Stimulated activated CD4-positive, alpha-beta T cell treated with anti-CD3 and anti-CD28 coated beads, TNF-alpha, amount 100 ng/mL, for 1 hour (primary cell): ENCODE measurements at places on chromosomes 7 and 10.

DNA sequence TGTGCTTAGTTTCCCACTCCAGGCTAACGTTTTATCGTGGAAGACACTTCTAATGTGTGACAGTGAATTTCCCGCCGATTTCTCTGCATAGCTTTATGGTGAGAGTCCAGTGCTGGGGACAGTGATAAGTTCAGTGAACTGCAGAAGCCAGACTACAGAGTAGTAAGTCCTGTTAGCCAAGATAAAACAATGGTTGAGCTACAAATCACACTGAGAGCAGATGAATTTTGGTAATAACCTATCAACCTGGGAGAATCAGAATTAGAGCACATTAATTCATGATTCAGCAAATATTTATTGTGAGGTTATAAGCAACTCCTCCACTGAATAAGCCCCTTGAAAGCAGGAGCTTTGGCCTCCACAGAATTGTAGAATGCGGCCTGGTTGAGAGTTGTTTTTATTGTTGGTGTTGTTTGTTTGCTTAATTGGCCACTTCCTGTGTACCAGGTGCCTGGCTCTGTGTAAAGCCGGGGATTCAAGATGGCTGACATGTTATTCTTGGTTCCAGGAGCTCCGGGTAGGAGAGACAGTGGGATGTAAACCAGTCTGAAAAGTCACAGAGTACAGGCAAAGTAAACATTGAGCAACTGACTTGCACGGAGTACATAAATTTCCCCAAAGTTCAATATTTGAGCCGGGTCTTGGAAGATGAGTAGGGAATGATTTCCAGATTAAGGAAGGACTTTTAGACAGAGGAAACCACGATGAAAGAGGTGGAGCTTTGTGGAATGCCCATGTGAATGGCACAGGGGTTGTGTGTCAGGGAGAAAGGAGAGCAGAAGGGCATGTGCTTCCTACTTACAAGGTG lies 112.7 kb downstream of the SNX10 start:
- no peak for DNase-seq

- DNase-seq: no peak
Observed at GRCh38 chr7:158689488-158689887, 15.1 kb downstream of the NCAPG2 start.

DNA sequence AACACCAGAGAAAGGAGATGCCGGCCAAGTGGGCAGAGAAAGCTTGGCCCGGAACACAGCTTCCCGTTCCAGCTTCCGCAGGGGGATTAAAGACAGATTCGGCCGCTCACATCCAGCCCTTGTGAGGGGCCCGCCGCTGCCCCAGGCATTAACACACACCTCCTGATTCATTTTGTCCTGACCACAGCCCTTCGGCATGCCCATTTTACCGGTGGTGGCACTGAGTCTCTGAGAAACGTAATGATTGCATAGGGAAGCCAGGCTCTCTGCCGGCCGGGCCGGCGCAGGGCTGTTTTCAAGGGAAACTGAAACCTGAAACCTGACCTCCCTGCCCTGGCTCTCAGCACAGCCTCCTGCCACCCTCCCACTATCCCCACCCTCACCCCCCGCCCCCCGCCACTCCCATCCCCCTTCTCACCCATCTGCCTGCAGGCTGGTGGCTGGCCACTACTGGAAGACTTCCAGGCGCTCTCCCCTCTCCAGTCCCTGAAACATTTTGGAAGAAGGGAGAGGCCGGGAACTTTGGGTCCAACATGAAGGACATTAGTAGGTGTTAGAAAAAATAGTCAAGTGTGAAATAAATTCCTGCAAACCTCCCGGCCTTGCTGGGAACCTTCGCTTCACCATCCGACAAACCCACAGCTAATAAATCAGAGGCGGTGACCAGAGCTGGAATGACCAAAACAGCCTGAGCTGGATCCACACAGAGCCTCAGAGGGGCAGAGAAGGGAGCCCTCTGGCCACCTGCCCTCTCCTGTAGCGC lies 83.5 kb upstream of the CUX1 start:
- no peak for DNase-seq

GRCh38 chr10:14543046-14543903 lies 212.6 kb upstream of the FRMD4A start:
- DNase-seq: no peak

- DNase-seq: no peak
Observed at GRCh38 chr10:117552156-117552631, 9.6 kb downstream of the EMX2 start.

DNA sequence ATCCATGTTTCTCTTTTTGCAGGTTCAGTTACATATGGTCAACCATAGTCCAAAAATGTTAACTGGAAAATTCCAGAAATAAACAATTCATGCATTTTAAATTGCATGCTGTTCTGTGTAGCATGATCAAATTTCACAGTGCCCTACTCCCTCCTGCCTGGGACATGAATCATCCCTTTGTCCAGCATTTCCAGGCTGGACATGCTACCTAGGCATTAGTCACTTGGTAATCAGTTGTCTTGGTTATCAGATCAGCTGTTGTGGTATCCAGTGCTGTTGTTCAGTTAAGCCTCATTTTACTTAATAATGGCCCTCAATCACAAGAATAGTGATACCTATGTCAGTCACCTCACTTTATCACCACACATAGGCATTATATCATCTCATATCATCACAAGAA lies 7.3 kb upstream of the PNLIP start:
- DNase-seq: no peak

DNA sequence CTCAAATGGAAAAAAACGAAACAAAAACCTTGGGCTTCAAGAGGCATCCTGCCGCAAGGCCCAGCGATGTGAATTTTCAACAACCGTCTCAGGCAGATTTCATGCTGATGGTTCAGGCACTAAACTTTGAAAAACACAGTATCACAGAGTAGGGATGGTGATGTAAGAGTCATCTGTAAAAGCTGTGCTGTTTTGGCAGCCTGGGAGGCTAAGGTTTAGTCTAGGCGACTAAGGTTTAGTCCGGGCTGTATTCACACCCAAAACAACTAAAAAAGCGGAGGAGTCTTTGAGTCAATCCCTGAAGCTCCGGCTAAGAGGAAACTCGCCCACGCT lies 420 bp upstream of the MINPP1 start:
- no peak for DNase-seq

DNA sequence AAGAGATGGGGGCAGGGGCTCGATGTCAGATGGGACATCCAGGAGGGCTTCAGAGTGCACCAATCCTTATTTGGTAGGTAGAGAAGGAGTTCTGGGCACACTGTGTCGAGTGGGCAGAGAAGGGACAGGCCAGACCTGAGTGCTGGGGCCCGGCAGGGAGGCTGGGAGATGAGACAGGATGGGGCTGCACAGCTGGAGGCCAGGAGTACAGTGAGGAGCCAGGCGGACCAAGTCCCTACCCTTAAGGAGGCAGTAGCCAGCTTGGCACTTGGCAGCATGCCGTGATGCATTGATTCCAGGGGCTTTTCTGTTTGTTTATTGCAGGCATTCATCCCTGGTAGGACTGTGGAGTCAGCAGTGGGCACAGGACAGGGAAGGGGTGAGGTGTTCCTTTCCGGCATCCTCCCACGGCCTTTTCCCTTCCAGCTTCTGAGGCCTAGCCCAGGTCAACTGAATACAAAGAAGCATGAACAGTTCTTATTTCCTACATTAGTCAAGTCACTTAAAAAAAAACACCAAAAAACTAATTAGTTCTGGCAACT lies 168.8 kb upstream of the CDCA7L start:
- no peak for DNase-seq

DNA sequence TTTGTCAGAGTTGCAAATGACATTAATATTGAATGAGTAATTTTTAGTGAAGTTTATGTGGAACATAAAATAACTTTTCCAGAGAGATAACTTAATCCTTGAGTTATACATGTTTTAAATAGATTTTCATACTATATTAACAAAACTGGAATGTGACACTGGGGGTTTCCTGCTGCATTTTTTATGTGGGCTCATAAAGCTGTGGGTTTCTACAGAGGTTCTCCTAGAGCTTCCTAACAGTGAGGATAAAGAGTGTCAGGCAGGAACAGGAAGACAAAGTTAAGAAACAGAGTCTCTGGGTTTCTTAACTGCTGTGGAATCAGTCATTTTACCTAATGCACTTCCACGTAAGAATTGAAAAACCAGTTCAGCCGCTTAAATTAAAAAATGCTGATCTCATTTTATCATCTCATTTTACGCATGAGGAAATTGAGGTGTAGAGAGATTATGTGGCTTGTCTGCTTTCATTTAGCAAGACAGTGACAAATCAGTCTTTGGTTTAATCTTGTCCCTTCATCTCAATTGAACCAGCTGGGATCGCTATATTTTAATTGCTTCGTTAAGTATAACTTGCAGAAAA lies 5.0 kb downstream of the CD36 start:
- DNase-seq: no peak

GRCh38 chr10:114990991-114991390 lies 53.0 kb downstream of the TRUB1 start:
- DNase-seq: no peak

GRCh38 chr10:126454045-126454751 lies 65.9 kb upstream of the ADAM12 start:
- no peak for DNase-seq

DNA sequence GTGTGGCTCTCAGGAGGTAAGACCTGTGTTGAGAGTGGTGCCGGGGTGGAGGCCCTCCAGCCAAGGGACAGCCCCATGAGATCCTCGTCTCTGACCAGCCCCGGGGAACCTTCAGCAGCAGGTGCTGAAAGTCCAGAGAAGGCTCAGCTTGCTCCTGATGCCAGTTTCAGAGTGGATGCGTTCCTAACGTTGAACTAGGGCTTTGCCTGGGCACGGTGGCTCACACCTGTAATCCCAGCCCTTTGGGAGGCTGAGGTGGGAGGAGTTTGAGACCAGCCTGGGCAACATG lies 45.7 kb downstream of the BAIAP2L1 start:
- DNase-seq: no peak

- no peak for DNase-seq
Observed at GRCh38 chr10:100827819-100828737, 82.7 kb downstream of the PAX2 start.

DNA sequence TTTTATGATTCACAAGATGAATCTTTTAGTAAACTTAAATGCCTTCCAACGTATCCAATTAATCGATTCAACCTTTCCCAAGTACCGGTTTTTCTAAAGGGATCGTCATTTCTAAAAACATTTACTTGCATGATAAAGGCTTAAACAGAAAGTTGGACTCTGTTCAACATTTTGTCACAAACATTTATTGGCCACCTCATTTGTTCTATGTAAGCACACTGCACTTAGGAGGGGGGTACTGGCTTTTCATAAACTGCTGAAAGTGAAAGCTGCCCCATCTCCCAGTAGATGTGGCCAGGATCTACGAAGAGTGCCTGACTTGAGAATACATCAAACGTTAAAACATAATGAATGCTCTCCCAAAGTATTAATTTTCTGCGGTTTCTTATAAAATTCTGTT lies 37.3 kb upstream of the LAMB4 start:
- no peak for DNase-seq

DNA sequence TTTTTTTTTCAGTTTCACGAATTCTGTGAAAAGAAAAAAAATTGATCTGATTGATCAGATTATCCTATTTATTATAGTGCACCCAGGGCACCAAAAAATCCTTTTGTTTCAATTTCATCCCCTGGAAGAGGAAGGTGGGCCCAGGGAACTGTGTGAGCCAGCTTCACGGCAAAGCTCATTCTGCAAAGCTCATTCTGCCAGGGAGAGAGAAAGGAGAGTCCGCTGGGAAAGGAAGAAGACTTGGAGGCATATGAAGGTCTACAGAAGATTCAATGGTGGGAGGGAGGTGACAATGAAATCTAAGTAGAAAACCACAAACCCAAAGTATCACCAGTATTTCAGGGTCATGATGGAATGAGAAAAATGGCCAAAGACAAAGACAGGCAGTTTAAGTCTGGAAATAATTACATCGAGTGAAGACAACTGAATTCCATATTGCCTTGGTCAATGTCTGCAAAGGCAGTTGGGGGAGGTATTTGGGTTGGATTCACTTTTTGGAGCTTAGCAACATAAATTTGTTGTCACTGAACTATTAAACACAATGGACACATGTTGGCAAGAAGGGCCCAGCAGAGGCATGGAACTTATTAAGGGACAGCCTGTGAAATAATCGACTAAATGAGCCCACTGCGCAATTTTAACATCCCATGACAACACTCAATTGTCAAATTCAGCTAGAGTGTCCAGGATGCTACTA lies 587.8 kb upstream of the MKI67 start:
- DNase-seq: no peak

DNA sequence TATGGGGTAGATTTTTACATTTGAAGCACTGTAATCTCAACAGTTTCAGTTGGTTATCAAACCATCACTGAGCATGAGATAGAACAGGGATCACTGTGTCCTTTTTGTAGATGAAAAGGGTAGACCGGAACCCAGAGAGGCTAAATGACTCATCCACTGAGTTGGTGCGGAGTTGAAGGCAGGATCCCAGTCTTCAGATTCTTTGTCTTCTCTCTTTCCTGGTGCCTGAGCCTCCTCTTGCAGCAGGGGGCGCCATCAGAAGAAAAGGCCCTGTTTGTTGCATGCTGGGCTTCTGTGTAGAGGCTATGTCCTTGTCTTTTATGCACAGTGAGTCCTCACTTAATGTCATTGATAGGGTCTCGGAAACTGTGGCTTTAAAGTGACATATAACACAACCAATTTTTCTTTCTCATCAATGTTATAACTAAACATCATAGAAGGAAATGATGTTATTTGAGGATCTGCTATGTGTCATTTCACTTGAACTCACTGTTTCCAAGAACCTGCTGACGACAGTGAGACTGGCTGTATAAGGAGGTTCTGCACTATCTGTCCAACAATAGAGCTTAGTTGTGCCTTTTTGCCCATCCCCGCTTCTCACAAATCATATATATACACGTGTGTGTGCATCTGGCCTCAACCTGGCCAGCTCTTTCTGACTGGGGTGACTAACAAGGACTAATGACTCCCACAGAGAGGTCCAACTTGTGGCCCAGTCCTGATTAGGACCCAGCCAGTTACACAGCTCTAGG lies 14.3 kb downstream of the ZNF282 start:
- peak; percentile 67 for DNase-seq

GRCh38 chr10:128808921-128809440 lies 658.1 kb upstream of the MGMT start:
- no peak for DNase-seq

DNA sequence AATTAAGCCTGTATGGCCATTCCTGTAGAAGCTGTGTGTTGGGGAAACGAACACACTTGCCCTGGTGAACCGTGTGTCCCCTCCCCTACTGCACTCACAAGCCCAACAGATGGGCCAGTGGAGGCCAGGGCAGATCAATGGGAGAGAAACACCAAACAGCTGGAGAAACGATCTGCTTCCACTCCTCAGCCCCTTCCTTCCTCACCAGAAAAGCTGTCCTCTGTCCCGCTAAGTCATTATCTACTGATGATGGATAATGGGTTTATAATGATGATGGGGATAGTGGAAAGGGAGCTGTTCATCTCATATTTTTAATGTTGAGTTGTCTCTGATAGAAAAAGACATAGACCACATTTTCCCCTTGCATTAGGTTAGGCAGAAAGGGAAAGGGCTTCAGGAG lies 99.7 kb downstream of the ELMO1 start:
- DNase-seq: no peak

GRCh38 chr7:45295222-45295621 lies 137.6 kb downstream of the RAMP3 start:
- DNase-seq: no peak
